ENCODE measurements at places on chromosomes 16 and 17.

DNA sequence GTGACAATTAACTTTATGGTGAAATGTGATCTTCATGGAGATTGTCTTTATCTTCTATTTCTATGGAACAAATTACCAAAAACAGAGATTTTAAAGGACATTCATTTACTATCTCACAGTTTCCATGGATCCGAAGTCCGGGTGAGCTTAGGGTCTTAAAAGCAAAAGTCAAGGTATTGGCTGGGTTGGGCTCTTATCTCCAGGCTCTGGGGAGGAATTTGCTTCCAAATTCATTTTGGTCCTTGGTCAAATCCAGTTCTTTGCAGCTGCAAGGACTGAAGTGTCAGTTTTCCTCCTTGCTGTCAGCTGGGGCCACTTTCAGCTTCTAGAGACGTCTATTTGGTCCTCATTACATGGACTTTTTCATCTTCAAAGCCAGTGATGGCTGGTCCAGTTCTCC is 395.8 kb upstream of the MAF start:
- no peak for DNase-seq

DNA sequence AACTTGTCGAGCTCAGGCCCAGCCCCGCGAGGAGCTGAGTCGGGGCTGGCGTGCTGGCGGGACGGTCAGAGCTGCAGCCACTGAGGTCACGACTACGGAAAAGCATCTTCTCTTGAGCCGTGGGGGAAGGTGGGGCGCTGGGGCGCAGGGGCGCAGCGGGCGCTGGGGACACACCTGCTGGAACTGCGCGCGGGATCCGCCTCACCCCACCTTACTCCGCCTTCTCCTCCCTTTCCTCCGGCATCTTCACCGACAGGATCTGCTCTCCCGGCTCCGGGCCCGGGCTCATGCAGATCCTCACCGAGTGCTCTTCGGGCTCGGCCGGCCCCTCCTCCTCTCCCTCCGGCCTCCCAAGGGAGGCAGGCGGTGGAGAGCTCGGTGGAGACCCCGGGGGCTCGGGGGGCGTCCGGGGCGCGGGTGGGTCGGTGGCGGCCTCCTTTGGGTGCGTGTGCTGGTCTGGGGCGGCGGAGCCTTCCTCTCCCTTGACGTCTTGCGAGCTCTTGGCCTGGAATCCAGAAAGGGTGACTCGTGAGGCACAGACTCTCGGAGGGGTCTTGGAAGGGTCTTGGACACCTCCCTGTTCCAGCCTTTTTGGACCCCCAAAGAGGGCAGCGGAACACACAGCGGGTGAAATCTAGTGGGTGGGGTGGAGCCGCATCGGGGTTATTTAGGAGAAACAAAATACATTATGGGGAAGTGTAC is 81.8 kb upstream of the KIFC3 start:
- DNase-seq = no peak

- DNase-seq = no peak
These were observed 1.1 kb upstream of the STAT5B start for GRCh38 chr17:42277342-42277712.

GRCh38 chr17:33201283-33201682 is 91.8 kb downstream of the ASIC2 start:
- no peak for DNase-seq

DNA sequence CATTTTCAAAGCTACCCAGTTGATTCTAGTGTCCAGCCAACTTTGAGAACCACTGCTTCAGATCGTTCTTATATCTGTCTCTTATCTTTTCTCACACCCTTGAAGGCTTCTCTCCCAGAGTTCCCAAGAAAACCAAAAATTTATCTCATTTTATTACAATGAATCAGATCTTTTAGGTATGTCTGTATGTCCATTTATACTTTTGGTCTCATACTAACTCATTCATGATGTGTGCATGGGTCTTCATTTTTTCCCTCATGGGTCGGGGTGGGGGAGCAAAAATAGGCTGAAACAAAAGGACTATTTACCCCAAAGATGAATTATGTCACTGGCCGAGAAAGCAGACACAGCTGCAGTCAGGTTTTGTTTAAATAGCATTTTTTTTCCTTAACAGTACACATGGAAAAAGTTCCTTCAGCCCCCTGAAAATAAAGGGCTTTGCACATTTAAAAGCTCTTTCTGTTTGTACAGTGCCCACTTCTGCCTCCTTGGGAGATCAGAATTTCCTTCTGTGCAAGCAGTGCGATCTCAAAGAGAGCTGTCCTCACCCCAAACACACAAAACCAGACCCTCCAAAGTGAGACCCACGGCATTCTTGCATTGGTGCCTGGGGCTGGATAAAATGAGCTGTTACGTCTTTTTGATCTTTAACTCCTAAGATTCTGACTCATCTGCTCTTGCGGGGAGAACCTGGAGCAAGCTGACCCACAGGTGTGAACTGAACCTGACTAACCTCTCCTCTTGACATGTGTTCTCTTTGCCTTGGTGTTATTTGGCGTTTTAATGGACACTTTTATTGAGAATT is 251.2 kb upstream of the ELAC2 start:
- DNase-seq = no peak

DNA sequence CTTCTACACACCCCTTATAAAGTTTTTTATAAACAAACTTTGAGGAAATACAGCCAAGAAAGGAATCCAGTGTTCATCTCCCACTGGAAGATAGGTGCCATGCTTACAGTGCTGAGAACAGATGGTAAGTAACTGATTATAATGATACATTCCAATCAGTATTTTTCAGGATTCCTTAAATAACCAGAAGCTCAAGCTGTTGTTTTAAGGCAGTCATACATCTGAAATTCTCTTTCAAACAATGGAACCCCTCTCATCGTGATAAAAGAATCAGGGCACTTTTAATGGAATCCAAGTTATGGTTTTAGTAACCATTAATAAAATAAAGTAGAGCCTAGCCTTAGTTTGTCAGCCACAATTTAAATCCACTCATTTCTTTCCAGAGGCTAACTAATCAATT is 56.1 kb upstream of the STAC2 start:
- DNase-seq = peak; percentile 21

DNA sequence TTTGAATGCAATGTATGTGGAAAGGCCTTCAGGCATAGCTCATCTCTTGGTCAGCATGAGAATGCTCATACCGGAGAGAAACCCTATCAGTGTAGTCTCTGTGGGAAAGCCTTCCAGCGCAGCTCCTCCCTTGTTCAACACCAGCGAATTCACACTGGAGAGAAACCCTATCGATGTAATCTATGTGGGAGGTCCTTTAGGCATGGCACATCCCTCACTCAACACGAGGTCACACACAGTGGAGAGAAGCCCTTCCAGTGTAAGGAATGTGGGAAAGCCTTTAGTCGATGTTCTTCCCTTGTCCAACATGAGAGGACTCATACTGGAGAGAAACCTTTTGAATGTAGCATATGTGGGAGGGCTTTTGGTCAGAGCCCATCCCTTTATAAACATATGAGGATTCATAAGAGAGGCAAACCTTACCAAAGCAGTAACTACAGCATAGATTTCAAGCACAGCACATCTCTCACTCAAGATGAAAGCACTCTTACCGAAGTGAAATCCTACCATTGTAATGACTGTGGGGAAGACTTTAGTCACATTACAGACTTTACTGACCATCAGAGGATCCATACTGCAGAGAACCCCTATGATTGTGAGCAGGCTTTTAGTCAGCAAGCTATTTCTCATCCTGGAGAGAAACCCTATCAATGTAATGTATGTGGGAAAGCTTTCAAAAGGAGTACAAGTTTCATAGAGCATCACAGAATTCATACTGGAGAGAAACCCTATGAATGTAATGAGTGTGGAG is 24.7 kb downstream of the ZFP90 start:
- DNase-seq = peak; percentile 34

DNA sequence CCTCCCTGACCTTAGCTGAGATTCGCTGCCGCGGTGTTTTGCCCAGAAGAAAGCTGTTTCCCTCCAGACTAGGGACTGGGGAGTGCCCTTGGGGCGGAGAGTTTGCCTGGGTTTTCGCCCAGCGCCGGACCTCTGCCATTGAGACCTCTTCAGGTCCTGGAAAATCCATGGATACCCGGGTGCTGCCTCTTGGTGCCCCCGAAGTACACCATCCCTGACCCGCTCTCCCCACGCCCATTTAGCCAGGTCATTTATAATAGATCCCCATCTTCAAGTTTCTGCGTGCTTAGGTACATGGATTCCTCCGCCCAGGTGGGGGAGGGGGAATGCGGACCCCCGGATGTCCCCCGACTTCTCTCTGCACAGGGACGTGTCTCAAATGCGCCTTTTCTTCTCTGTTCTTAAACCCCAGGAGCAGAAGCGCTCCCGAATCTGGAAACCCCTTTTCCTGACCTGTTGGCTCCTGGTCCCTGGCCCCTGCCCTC is 15.0 kb upstream of the CBX8 start:
- no peak for DNase-seq

GRCh38 chr16:6861135-6861814 is 471.4 kb upstream of the RBFOX1 start:
- DNase-seq = no peak

DNA sequence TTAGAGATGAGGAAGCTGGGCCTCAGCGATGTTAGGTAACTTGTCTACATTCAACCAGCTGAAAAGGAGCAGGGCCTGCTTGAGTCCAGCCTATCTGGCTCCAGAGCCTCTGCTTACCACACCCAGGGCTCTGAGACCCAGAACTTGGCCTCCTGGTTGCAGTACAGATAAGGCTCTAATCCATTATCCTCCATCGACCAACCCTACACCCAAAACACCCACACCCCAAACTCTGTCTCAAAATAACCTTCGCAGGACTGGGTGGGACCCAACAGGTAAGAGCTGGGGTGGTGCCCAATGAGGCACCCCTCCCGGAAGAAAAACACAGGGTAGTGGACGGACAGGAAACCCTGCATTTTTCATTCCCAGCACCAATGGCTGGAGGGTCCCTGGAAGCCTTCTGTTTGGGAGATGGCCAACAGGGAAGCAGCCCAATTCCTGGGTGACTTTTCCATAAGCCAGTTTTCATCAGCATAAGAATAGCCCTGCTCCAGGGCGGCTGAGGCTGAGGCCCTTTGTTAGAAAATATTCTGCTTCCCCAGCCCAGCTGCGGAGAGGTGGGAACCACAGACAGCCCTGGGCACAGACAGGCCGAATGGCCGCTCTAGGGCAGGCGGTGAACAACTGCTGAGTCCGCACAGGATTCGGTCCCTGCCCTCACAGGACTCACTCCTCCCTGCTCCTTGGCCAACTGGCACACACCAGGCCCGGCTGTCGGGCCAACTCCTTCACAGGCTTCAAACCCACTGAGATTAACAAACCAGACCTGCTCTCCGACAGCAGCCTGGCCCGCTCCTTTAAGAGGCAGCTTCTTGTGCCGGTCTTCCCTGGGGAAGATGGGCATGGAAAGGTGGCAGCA is 9.8 kb downstream of the SMIM5 start:
- DNase-seq = peak; percentile 94

DNA sequence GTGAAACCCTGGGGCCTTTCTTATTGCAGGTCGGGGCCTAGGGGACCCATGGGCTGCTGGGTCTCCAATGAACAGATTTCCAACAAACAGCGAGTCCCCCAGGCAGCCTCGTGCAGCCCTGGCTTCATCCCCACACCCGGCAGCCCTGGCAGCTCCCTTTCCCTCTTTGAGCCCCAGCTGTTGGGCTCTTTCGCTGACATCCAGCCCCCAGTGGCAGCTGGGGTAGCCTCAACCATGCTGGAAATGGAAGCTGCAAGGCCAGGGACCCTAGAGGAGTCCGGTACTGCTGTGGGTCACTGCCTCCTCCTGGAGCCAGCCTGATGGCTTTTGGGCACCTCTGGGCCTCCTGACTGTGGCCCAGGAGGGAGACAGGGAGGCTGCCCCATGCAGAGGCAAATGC is 5.9 kb downstream of the RPUSD1 start:
- DNase-seq = no peak

All from erythroblast (primary cell).